ENCODE measurements at places on chromosomes 12 and 14. TPM values are rescaled to one million over a fixed set of nuclear protein-coding genes. Genes with fewer than 3 reads are reported as not detected.

DNA sequence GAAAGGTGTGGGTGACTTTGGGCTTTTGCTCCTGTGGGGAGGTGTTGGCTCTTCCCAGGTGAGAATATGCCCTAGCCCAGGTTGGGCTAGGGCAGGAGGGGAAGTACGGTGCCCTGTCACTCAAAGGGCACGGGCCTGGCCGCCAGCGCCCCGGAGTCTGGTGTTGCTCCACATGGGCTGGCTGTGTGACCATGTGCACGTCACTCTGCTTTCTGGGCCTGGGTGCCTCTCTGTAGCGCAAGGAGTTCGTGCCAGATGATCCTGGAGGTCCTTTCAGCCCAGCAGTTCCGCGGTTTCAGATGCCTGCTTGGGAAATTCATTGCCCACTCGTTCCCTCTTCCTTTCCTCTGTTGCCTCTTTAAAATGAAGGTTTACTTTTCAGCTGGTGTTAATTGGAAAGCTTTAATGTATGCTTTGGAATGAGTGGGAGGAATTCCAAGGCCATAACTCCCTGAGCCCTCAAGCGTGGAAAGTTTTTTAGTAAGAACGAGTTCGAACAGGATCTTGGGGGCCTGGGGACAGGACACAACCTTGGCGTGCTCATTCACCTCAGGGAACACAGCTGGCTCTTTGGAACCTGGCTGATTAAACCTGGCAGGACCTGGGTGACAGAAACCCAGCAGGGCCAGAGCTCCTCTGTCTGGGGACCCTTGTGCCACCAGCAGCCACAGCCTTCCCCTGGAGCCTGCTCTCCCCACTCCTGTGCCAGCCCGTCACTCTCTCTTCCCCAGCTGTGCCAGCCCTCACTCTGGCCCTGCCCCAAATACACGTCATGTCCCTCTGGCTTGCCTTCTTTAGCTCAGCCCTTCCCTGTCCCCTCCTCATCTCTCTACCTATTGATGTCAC lies 42.8 kb downstream of the TSPAN9 start:
- no peak for DNase-seq

DNA sequence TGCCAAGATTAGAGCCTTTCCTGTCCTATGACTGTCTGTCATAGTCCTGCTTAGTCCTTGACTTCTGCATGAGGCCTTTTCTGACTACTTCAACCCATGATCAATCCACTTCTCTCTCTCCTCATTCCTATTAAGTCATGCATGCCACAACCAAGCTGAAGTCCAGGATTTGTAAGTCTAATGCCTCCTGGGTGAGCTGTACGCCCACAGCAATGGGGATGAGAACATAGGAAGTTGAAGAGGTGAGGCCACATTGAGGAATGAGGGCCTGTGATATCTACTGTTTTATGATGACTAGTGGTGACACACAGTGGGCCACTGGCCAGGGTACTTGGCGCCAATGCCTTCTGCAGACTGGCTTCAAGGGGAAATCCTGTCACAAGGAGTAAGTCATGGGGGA lies 994.1 kb upstream of the TMEM132C start:
- peak; percentile 27 for DNase-seq

- peak; percentile 27 for DNase-seq
Observed at GRCh38 chr12:42299392-42300308, 26.2 kb downstream of the ZCRB1 start.

DNA sequence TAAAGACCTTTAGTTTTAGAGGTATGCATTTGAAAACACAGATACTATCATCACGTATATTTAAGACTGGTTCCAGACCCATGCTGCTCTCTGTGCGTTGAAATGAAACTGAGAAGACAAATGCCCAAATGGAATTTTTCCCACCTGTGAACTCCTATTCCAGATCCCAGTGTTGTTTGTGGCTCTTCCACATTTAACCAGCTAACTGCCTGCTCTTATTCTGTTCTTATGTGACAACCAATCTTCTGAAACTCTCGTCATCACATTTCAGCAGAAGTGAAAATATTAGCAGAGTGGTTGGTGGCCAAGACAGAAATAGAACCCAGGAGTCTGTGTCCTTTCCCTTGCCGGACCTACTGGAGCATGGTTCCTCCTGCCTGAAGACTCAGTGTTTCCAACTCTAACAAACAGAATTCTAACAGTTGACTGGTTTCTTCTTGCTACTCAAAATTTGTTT lies 460.2 kb downstream of the RAD51B start:
- no peak for DNase-seq

DNA sequence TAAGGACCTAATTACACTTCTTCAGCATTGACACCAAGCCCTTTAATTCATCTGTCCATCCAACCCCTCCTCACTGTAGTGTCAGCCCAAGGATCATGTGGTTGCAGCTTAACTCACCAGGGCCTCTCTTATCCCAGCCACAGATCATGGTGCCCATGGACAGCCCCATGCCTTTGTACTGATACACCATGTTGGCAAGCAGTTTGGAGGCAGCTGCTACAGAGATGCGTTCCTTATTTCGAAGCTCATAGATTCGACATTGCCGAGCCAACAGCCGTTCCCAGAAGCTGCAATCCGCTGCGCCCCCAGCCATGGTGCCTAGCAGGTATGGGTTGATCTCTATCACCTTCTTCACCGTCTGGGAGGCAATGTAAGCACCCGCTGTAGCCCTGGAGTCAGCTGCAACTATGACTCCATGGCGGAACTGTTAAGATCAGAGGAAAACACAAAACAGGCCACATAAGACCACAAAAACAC lies 1.4 kb downstream of the PSMB5 start:
- DNase-seq = no peak

- DNase-seq = no peak
Observed at GRCh38 chr12:105316931-105317852, 13.3 kb upstream of the C12orf75 start.

GRCh38 chr12:779745-780734 lies 27.7 kb downstream of the WNK1 start:
- DNase-seq = no peak

GRCh38 chr14:101781240-101782061 lies 19.9 kb downstream of the PPP2R5C start:
- DNase-seq = no peak

DNA sequence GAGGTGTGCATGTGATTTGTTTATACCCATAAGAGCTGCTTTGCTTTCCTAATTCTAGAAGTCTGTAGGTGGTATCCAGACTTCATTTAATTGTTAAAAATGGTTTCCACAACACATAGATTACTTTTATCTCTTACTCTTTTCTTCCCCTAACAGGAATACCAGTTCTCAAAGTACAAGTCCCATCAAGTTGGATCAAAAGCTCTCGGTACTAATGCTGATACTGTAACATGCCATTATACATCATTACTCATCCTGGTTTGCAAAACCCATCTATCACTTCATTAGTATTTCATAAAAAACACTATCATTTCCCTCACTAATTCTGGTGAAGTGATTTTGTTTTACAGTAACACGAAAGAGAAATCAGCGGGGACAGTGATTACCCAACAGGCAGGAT lies 94.3 kb downstream of the PPP2R5E start:
- no peak for DNase-seq

DNA sequence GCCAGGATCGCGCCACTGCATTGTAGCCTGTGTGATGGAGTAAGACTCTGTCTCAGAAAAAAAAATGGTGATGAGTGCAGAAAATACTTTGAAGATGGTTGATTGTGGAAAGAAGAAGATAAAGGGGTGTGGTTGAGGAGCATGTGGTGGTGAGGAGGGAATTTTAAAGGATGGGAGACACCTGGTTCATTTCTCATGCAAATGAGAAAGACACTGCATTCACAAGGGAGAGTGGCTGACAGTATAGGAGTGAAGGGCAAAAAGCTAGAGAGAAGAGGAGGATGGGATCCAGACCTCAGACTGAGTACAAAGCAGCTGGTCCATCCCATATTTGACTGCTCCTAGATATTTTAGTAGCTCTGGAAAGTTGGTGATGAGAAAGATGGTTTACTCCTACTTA lies 206.0 kb downstream of the SNAPC1 start:
- DNase-seq = no peak

- no peak for DNase-seq
Observed at GRCh38 chr12:93292731-93293566, 84.8 kb upstream of the NUDT4 start.

- DNase-seq = no peak
Observed at GRCh38 chr14:101554991-101555668, 6.2 kb upstream of the DIO3 start.

DNA sequence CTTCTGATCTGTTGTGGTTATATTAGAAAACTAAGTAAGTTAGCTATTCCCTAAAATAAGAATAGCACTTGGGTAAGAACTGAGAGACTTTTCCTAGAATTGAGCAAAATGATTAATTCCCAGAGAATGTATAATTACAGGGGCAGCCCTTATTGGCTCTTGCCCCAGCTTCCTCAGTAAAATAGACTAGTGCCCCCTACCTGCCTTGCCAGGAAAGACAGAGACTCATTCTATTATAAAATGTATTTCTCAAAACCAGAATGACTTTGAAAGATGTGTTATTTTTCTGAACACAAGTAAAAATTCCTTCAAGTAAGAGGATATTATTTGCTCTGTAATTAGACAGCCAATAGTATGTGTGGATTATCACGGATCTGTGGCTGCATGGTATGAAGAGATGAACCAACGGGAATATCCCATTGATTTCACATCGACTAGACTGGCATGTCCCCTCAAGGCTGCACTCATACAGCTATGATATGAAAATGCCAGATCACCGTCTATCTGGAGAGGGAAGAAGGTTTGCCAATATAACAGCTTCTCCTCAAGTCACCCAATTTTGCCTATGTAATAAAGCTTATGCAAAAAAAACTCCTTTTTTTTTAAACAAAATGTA lies 7.4 kb upstream of the GLRX5 start:
- no peak for DNase-seq

DNA sequence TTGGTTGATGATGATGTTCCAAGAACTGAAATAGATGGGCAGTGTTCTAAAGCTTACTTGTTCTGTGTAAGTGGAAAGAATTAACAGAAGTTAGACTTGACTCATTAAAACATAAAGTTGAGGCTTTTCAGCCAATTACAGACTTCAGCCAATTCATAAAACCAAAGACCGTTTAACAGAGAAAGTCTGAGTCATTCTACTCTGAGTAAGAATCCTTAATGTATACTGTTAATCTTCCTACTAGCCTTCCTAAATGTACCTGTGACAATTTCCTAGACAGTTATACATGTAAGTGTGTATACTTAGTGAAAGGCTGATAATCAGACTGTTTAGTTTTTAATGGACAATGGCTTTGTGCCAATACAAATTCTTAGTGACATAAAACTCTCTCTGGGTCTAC lies 681.0 kb downstream of the RPL10L start:
- DNase-seq = no peak

DNA sequence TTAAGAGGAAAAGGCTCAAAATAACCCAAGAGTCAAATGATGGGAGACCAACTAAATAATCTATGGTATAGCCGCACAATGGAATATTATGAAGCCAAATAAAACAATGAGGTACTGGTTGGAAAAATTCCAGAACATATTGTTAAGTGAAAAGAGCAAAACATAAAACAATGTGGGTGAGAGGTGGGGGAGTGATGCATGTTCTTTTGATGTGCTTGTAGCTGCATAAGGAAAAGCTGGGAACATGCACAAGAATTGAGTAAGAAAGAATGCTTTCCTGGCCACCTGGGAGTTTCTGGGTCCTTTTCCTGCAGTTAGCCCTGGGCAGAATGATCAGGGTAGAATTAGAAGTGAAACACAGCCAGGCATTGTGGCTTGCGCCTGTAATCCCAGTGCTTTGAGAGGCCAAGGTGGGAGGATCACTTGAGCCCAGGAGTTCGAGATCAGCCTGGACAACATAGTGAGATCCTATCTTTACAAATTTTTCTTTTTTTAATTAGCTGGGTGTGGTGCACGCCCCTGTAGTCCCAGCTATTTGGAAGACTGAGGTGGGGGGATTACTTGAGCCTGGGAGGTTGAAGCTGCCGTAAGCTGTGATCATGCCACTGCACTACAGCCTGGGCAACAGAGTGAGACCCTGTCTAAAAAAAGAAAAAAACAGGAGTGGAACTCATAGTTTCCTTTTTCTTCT lies 7.9 kb downstream of the ABCB9 start:
- DNase-seq = no peak

GRCh38 chr12:107200394-107200793 lies 107.0 kb upstream of the CRY1 start:
- DNase-seq = peak; percentile 64

DNA sequence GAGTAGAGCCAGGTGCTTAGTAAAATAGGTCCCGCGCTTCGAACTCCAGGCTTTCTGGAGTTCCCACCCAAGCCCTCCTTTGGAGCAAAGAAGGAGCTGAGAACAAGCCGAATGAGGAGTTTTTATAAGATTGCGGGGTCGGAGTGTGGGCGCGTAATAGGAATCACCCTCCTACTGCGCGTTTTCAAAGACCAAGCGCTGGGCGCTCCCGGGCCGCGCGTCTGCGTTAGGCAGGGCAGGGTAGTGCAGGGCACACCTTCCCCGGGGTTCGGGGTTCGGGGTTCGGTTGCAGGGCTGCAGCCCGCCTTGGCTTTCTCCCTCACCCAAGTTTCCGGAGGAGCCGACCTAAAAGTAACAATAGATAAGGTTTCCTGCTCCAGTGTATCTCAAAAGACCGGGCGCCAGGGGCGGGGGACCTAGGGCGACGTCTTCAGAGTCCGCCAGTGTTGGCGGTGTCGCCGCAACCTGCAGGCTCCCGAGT lies 3.6 kb downstream of the SSTR1 start:
- no peak for DNase-seq

DNA sequence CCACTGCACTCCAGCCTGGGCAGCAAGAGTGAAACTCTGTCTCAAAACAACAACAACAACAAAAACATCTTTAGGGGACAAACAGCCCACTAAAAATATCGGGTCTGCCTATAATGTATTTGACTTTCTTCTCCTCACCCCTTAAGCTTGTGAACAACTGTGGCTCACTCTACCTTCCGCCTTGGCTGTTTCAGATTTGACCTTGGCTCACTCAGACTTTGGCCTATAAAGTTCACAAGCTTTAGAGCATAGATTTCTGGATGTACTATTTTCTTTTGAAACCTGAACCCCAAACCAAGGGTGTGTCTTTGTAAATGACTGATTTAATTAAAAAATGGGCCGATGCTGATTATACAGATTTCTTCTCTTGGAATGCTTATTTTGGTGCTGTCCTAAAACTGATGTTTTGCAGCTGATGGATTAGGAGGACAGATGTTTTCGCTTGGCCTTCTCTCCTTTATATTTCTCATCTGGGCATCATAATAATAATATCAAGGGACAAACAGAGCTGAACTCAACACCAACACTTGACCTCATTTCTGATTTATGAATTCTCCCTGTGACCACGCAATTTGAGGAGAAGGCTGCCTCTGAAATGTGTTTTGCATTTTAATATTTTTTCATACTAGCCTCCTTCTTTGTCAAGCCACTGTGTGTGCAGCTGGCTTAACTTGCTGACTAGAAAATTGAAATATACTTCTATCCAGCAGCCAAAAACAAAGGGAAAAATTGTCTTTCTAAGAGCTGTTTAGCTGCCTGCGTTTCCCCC lies 40.2 kb upstream of the RASSF3 start:
- DNase-seq = no peak

- DNase-seq = peak; percentile 66
Observed at GRCh38 chr14:88613552-88614010, 50.7 kb downstream of the ZC3H14 start.

GRCh38 chr12:130863298-130863697 lies 8.6 kb upstream of the RAN start:
- no peak for DNase-seq

- DNase-seq = no peak
Observed at GRCh38 chr14:78175412-78175811, 5.2 kb downstream of the NRXN3 start.

KLRC1 gene
- total RNA-seq = not detected

TAS2R7 gene
- not detected for total RNA-seq

SCN8A gene
- total RNA-seq = 0.27 TPM

ABHD12B gene
- not detected for total RNA-seq

CDCA4 gene
- 46.1 TPM for total RNA-seq

ENO2 gene
- 10.6 TPM for total RNA-seq

Measured in H4 (cell line).